ENCODE measurements at places on chromosomes 4 and X.

GRCh38 chr4:159150396-159150795 lies 47.5 kb downstream of the RAPGEF2 start:
- DNase-seq: no peak

DNA sequence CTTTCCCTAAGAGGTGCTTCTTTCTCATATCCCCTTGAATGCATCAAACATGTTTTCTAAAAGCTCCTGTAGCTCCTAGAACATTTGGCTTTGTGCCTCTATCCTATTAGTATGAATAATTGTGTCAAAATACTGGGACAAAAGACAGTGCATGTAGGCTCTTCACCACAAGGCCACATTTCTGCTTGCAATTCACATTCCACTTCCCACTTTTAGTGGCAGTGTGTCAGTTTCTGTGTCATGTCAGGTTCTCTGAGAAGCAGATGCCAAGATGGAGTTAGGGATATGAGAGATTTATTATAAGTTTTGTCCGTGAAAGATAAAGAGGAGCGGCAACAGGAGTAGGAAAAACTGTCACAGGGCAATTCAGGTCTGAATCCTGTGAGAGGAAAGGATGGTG lies 61.3 kb upstream of the GPRIN3 start:
- DNase-seq: no peak

GRCh38 chr4:33060674-33061542 lies 2340.7 kb downstream of the PCDH7 start:
- DNase-seq: no peak

DNA sequence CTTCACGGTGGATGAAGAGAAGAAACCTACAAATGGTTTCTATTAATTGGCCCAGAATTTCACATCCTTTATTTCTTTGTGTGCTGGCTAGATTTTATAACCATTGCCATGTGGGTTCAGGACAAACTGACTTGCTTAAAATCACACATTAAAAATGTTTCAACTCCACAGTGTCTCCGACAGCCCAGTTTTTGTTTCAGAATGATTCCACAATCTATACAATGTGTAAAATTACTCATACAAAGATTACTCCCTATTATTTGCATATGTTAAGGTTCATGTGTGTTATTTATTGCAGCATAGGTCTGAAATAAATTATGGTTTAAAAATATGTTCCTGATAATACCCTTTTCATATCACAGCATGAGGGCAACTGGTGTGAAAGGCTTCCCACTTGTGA lies 20.6 kb downstream of the DCHS2 start:
- no peak for DNase-seq

DNA sequence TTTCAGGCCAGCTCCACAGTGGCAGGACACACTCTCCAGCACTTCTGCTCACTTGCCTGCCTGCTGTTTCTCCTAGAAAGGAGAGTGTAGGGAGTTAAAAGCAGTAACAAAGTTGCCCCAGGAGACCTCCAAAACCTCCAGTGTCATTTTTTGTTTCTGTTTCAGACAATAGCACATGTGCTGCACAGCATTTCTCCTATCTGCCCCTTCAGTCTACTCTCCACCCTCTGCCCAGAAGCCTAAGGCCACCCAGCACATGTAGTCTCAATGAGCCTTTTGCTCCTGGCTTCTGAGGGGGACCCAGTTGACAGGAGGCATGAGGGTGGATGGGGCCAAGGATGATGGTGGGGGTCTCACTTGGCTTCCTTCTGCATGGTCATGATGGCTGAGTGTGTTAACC lies 329.6 kb upstream of the CLNK start:
- no peak for DNase-seq

DNA sequence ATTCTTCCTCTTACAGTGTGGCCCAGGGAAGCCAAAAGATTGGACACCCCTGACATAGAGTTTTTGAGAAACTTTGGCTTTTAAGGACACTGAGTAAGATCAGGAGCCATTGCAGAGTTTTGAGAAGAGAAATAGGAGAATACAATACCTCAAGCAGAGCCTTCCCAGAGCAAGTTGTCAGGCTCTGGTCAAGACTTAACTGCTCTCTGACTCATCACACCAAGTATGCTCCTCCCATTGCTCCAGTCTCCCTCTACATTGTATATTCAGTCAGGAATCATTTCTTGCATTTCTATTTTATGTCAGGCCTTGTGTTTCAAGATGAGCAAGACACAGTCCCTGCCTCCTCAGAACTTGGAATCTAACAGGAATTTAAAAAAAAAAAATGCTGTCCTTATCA lies 176.4 kb upstream of the FMR1 start:
- no peak for DNase-seq

DNA sequence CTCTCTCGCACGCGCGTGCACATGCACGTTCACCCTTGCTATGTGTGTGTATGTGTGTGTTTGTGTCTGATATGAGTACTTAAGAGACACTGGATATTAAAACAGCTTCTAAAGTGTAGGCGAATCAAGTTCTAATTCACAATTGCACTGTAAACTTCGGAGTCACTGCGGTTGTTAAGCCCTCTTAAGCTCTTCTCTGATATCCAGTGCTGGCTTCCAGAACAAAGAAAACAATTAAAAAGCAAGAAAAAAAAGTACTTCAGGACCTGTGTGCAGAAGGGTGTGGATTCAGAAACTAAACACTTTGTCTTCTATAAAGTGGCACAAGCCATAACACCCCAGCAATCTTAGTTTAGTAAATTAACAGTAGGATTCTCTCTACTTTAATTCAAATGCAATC lies 300.2 kb downstream of the PCDH7 start:
- DNase-seq: no peak

GRCh38 chr4:147480891-147481576 lies at the start of gene EDNRA:
EDNRA (plus strand) TSS chr4:147481097; CDS start chr4:147485682, 4,585 bp downstream.
- no peak for DNase-seq

GRCh38 chr4:122163301-122163700 lies 11.2 kb downstream of the BLTP1 start:
- DNase-seq: no peak

GRCh38 chrX:98795636-98796035 lies 1614.4 kb downstream of the PCDH19 start:
- DNase-seq: no peak

- DNase-seq: no peak
Measured at GRCh38 chrX:44068043-44068442, 94.9 kb upstream of the NDP start.

DNA sequence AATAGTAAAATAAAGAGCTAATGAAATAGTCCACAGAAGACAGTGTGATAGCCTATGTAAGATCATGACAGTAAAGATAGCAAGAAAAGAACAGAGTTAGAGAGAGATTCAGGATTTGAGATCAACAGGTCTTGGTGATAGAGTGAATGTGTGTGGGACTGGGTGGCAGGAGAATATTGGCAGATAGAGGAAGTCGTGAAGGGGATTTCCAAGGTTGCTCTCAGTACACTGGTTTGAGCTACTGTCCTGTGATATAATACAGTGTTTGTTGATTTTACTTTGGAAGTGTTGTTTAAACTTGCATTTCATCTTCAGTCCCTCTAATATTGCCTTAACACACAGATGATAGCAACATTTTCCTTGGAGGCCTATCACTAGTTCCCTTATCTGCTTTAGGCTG lies 44.1 kb downstream of the DTHD1 start:
- no peak for DNase-seq

- no peak for DNase-seq
Measured at GRCh38 chr4:56213543-56213942, 173.7 kb downstream of the AASDH start.

DNA sequence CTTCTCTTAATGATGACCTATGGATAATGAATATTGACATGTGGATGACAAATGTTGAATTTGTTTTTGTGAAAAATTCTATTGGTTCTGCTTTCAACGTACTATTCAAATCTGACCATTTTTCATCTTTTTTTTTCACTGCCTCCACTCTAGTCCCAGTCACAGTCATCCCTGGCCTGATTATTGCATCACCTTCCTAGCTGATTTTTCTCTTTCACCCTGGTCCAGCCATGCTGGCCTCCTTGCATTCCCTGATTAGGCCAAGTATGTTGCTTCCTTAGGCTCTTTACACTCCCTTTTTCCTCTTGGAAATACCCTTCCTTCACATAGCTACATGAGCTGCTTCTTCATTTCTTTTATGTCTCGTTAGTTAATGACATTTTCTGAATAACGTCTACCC lies 58.1 kb upstream of the MAP9 start:
- no peak for DNase-seq

- no peak for DNase-seq
Measured at GRCh38 chr4:111595456-111595855, 549.8 kb upstream of the FAM241A start.

GRCh38 chr4:110853242-110853641 lies 230.4 kb upstream of the PITX2 start:
- DNase-seq: no peak

Data from vagina (tissue), 2 donors.